Fibroblast of upper back skin (primary cell): ENCODE measurements at places on chromosomes 4 and X.
A peak's percentile ranks its signal among the peaks of the same experiment; 100 is the strongest.

DNA sequence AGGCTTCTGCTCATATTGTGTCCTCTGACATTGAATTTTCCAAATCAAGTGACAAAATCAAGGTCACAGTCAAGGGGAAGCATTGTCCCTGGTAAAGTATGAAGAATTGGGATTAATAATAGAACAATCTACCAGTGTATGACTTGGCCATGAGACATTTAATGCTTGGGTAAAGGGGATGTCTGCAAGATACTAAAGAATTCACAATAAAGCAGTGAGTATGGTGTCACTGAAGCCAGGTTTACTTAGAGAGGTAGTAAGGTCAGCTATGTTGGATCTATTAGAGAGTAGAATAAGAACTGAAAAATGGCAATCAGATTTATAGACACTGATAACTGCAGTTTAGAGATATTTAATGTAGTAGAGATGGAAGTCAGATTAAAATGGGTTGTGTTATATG is 349.2 kb downstream of the BMPR1B start:
- DNase-seq = no peak

GRCh38 chrX:44874420-44875184 is 1.6 kb downstream of the KDM6A start:
- DNase-seq = no peak

DNA sequence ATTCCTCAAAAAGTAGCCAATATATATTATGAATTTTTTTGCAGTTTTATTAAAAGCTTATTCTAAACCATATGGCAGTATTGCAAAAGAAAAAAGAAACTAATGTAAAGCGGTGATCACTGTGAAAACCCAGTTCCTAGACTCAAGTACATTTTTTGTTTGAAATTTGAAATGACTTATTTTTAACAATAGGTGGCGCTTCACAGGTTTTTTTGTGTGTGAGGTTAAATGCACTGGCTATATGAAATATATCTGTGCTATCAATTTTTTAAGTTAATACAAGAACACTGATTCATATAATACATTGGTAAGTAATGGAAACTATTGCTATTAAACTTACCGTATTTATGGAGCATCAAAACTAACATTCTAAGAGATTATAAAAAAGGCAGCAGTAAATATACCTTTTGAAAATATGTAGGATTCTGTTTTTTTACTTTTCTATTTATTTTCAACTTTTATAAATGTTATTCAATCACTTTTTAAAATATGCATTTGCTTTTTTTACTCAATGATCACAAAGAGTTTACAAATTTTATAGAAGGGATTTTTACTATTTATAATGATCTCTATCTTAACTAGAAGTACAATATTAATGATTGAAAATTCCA is 5.6 kb upstream of the SPRY1 start:
- DNase-seq = no peak

DNA sequence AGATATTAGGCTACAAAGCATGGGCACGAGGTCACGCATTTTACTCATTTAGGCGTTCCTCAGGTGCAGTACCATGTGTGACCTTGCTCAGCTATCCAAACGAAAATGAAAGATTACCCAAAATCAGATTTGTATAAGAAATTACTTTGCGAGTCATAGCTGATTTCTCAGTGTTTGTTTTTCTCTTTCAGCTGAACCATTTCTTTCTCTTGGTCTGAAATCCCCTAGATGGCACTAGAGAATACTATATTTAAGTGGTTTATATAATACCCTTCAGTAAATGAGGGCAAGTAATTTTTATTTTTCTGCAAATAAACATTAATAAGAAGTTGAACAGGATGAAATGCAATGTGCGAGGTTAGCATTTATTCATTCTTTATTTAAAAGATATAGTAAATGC is 496.6 kb downstream of the STIM2 start:
- peak; percentile 12 for DNase-seq

GRCh38 chr4:103457566-103457965 is 259.4 kb upstream of the CENPE start:
- DNase-seq = no peak

GRCh38 chr4:153790962-153791551 is 2.2 kb upstream of the SFRP2 start:
- no peak for DNase-seq

DNA sequence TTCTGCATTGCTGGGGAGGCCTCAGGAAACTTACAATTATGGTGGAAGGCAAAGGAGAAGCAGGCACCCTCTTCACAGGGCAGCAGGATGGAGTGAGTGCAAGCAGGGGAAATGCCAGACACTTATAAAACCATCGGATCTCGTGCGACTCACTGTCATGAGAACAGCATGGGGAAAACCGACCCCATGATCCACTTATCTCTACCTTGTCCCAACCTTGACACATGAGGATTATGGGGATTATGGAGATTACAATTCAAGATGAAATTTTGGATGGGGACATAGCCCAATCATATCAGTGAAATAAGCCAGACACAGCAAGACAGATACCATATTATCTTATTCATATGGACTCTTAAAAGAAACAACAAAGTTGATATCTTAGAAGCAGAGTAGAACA is 134.9 kb downstream of the C4orf33 start:
- no peak for DNase-seq

GRCh38 chrX:45818913-45819312 is 618.2 kb upstream of the DIPK2B start:
- DNase-seq = no peak

DNA sequence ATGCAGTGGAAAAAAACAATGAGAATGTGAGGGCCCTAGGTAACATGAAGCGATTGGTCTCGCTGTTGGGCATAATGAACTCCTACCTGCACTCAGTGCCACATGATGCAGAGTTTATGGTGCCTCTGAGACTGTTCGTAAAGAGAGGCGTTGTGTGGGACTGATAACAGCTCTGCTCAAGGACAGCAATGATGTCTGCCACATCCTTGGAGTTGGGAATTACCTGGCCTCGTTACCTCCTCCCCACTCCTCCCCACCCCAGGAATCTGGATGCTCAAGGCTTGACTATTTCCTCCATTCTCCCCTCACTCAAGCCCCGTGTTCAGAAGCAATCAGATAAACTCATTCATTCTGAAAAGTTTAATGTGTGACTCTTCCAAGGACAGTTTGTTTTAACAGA is 148.0 kb upstream of the JADE1 start:
- no peak for DNase-seq

- peak; percentile 75 for DNase-seq
These were observed 406.5 kb downstream of the IQCM start for GRCh38 chr4:149409146-149409545.

GRCh38 chrX:151596282-151596681 is 32.8 kb downstream of the PASD1 start:
- no peak for DNase-seq

- DNase-seq = no peak
These were observed 118.9 kb downstream of the ARSF start for GRCh38 chrX:3159995-3160720.

DNA sequence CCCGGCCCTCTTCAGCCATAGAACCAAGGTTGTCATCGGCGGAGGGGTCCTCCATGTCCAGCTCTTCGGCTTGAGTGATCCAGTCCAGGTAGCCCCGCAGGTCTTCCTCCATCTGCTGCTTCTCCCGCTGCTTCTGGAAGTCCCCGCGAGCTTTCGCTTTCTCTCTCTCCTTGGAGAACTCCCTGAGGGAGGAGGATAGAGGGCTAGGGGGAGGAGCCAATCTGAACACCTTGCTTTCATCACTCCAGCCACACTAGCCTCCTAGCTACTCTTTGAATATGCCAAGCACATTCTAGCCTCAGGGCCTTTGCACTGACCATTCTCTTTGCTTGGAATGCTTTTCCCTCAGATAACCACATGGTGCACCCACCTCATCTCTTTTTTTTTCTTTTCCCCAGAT is 6.2 kb downstream of the CACNA1F start:
- no peak for DNase-seq

GRCh38 chr4:5967783-5968182 is 50.4 kb downstream of the C4orf50 start:
- no peak for DNase-seq

DNA sequence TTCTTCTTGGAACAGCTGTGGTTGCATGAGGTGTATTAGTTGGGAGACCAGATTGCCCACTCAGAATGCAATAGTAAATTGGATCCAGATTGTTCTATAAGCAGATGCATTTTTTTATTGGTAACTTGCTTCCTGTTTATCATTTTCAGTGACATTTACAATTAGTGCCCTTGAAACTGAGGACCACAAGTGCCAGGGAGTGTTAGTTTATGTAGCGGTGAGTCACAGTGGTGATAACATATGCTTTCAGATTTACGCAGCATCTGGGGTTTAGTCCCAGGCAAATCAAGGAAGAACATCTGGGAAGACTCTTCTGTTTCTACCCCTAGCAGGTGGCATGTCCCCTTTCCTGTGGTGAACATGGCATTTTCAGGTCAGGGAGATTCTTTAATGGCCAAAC is 24.1 kb downstream of the FRMPD4 start:
- no peak for DNase-seq

DNA sequence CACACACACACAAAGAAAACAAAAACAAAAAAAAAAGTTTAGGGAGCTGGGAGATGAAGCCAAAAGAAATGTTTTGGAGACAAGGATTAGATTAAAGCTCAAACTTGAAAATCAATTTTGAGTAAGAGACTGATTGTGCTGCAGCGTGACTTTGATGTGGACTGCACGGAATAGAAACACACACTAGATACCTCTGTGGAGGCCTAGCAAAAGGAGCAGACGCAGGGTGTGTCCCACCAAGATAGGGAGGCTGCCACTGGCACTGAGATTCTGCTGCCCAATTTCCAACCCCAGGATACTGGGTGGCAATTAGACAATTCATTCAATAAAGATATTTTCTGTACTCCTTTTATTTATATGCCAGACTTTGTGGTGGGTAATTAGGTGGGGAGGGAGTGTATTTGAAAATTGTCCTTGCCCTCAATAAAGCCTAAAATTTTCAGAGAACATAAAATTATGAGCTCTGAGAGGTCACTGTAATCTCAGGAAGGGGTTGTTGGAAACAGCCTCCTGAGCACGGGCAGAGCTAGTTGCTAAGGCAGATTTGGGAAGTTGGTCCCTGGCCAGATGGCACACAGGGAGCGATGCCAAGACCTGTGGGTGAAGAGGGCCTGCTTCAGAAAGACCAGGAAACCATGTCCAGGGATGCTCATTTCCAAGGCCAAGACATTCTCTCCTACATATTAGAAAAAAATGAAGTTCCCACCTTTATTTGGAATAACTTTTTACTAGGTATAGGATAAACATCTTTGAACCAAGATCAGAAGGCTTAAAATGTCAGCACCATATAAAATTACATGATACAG is 1.9 kb upstream of the PPP3CA start:
- no peak for DNase-seq

DNA sequence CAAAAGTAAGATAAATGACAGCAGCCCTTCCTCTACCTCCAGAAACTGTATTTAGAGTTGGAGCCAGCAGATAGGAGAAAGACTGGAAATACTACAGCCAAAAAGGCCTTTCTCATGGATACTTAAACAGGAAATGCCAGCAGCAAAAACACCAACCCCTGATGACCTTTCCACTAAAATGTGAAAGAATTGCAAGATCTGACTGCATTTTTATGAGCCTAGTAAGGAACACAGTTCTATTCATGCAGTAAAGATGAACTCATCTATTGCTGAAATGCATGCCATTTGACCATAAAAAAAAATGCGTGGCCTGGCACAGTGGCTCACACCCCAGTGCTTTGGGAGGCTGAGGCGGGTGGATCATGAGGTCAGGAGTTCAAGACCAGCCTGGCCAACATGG is 19.9 kb downstream of the ABCG2 start:
- DNase-seq = peak; percentile 71

- peak; percentile 30 for DNase-seq
These were observed 59.7 kb upstream of the BEX4 start for GRCh38 chrX:103155201-103155600.

DNA sequence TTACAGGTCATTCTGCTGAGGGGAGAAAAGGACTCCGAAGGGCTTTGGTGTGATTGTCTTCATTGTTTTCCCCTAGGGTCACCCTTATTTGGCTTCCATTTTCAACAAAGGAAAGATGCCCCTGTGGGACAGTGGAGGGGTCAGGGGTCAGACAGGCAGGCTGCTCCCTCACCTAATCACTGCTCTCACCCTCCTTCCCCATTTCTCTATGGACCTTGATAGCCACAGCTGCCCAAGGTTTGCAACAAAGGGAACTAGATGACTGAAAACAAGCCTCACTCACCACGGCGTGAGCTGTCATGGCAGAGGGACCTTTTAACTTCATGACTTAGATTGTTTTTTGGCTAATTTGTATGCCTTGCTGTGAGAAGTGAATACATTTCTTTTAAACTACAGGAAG is 40.7 kb downstream of the C4orf51 start:
- DNase-seq = no peak

- DNase-seq = no peak
These were observed 181.0 kb upstream of the EOLA2 start for GRCh38 chrX:150119323-150119722.

- DNase-seq = no peak
These were observed 22.4 kb upstream of the STIM2 start for GRCh38 chr4:26837993-26838842.

DNA sequence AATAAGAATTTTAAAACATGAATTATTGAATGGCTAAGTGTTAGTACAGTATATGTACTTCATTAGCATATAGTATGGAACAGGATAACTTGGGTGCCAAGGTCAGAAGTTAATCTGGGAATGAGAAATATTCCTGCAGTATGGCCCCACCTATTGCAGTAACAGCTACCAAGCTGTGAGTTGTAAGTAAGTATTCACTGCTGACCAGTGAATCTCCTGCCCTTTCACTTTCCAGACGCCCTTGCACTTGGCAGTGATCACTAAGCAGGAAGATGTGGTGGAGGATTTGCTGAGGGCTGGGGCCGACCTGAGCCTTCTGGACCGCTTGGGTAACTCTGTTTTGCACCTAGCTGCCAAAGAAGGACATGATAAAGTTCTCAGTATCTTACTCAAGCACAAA is 105.1 kb downstream of the NFKB1 start:
- DNase-seq = no peak

DNA sequence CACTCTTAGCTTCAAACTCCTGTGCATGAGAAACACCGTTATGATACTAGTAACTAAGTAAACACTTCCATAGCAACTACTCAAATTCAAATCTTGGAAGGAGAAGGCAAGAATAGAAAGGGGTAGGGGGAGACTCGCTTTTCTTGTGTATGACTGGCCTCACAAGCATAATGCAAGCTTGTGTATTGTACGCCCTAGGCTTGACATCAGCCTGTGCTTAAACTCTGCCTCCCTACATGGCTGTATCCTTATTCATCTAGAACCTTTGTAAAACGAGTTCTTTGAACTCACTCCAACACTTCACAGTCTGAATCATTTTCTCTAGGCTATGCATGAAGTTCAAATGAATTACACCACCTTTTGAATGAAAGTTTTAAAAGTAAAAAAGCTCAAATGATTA is 1071.2 kb upstream of the ADGRL3 start:
- DNase-seq = peak; percentile 14

DNA sequence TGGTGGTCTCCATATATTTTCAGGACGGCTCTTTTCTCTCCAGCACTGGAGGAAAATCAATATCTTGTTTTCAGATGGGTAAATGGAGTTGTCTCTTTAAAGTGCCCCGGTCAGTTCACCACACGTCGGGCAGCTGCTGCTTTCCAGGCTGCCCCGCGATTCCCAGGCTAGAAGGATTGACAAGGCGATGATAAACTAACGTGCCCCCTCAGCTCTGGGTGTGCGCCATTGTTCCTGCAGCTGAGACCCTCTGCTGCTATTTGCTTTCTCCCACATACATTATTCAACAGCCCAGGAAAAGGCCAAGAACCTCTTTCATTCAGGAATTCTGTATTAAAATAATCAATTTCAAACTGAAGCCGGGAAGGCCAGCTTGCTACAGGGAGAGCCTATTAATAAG is 254.5 kb downstream of the SOX3 start:
- no peak for DNase-seq
